ENCODE measurements at places on chromosomes 11 and 22. TPM values are rescaled to one million over a fixed set of nuclear protein-coding genes. Genes with fewer than 3 reads are reported as not detected.
A peak's percentile ranks its signal among the peaks of the same experiment; 100 is the strongest.

The BARX2 gene
- polyA plus RNA-seq: 0.55 TPM

- peak; percentile 32 for DNase-seq
Measured at GRCh38 chr22:39574779-39575551, 4.4 kb downstream of the CACNA1I start.

The FZD4 gene
- 0.53 TPM for polyA plus RNA-seq

GRCh38 chr11:11536650-11537049 lies 85.2 kb downstream of the GALNT18 start:
- DNase-seq: no peak

The CRELD2 gene
- polyA plus RNA-seq: 51.4 TPM

The ASPHD2 gene
- 4.6 TPM for polyA plus RNA-seq

DNA sequence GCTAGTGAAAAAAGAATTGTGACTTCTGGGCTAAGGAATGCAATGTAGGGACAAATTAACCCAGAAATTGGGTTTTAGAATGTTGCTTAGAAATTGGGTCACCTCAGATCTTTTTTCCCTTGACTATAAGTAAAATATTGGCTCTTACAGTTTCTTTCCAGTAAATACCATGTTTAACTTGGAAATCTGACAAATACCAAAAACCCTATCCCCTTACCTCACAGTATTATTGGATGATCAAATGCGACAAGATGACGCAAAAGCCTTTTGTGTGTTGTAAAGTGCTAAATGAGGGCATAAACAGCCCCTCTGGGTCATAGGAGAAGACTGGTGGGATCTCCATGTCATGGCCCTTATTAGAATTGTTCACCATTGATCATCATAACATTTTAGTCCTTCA lies 6.1 kb upstream of the UPB1 start:
- no peak for DNase-seq

DNA sequence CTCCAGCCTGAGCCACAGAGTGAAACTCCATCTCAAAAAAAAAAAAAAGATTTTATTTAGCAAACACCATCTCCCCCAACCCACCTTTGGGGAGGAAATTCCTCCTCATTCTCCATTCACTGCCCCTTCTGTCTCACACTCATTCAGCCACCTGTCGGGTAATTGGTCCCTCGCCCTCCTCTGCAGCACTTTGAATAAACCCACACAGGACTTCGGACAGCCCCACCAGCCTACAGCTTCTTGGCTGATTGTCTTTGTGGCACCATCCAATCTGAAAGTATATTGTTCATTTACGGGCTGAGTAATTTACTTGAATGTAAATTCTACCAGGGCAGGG lies 7.5 kb upstream of the GGA1 start:
- DNase-seq: no peak

The MRPL23 gene
- polyA plus RNA-seq: 84.2 TPM

GRCh38 chr11:35874751-35875450 lies 69.0 kb upstream of the LDLRAD3 start:
- DNase-seq: no peak

GRCh38 chr11:62853279-62853965 lies 14.0 kb upstream of the WDR74 start:
- no peak for DNase-seq

The ADM2 gene
- polyA plus RNA-seq: 0.21 TPM

DNA sequence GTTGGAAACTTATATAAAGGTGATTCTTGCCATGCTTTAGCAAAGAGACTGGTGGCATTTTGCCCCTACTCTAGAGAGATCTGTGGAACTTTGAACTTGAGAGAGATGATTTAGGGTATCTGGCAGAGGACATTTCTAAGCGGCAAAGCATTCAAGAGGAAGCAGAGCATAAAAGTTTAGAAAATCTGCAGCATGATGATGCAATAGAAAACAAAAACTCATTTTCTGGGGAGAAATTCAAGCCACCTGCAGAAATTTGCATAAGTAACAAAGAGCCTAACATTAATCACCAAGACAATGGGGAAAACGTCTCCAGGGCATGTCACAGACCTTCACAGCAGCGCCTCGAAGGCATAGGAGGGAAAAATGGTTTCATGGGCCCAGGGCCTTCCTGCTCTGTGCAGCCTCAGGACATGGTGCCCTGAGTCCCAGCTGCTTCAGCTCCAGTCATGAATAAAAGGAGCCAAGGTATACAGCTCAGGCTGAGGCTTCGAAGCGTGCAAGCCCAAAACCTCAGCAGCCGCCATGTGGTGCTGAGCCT lies 83.4 kb downstream of the MRTFA start:
- no peak for DNase-seq

GRCh38 chr22:42878561-42879305 lies 21.7 kb upstream of the ARFGAP3 start:
- no peak for DNase-seq

- DNase-seq: peak; percentile 25
Measured at GRCh38 chr11:134557571-134558257, 145.7 kb upstream of the B3GAT1 start.

The ZDHHC8 gene
- polyA plus RNA-seq: 25.4 TPM

GRCh38 chr11:115918576-115918975 lies 414.4 kb upstream of the CADM1 start:
- no peak for DNase-seq

The KCNJ11 gene
- polyA plus RNA-seq: not detected

The OR51B2 gene
- polyA plus RNA-seq: not detected

- no peak for DNase-seq
Measured at GRCh38 chr11:19673924-19674729, 38.5 kb upstream of the NAV2 start.

DNA sequence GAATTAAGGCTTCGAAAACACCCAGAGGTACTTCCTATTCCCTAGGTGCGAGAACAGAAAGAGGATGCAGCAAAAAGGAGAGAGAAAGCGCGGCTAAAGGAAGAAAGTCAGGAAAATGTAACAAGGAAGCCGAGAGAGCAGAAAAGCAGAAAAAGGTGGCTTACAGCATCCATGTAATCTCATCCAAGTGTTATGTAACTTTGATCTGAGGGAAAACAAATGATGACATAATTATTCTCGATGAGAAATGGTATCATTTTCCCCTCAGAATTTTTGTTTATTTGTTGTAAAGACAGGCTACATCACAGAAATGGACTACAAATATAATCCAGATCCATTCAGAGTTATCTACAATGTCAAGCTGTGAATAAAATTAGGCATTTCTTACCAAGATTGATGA lies 69.1 kb upstream of the APOA1 start:
- no peak for DNase-seq

The IGSF9B gene
- polyA plus RNA-seq: 0.36 TPM

GRCh38 chr22:19055801-19056200 lies 66.4 kb downstream of the DGCR2 start:
- DNase-seq: no peak

DNA sequence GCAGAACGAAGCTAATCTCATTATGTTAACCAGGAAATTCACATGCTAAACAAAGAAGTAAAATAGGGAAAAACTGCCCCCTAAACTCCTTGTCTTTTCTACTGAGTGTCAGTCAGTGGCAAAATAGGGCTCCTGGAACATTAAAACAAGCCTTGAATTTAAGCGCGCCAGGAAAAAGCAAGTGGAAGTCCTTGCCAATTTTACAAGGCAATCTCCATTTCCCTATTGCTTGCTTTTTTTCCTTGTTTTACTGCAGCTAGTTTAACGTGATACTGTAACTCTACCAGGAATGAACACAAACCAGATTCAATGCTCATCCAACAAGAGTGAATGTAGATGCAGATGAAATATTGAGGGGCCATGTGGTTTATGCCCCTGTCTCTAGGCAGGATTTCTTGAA lies 28.1 kb upstream of the KIRREL3 start:
- DNase-seq: no peak
